ENCODE measurements at places on chromosomes 7 and 10. TPM values are rescaled to one million over a fixed set of nuclear protein-coding genes. Genes with fewer than 3 reads are reported as not detected.

DNA sequence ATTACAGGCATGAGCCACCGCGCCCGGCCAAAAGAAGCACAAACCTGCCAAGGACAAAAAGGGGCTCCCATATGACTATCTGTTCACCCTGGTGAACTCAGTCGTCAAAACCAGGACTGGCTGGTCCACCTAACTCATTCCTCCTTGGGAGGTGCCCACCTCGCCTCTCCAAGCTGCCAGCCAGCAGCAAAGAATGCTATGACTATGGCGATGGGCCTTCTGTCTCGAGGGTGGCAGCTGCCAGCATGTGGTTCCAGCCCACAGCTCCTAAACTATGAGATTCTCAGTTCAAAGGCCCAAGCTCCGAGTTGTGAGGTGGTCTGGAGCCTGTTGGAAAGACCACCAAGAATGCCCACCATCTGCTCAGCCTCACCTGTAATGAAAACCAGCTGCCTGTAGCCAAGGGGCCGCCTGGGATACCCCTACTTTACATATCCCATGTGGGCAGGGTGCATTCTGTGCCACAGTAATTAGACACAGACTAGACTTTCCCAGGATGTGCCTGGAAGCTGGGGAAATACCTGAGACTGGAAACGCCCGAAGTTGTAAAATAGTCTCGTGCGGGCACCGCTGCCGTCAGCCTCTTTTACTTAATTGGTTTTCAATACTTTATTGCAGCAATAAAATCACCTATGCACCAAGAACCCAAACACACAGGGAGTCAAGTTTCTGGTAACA, 71.1 kb downstream of the ZRANB1 start:
- DNase-seq: no peak

DNA sequence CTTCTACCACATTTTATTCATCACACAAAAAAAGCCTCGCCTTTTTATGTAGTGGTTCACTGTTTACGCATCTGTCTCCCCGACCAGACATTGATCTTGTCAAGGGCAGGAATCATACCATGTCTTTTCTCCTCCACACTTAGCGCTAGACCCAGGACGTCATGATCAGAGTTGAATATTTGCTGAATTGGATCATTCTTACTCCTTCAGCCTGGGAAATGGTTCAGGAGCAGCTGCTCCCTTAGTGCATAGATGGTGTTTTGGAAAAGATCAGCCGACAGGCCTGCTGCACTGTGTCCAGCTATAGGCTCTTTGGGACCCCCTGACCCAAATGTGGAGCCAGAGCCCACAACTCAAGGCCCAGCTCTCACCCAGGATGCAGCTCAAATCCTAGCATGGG, 249.1 kb upstream of the TMEM72 start:
- no peak for DNase-seq

- no peak for DNase-seq
Measured at GRCh38 chr10:78747401-78748234, 321.1 kb upstream of the ZMIZ1 start.

- DNase-seq: no peak
Measured at GRCh38 chr7:121961089-121961867, 88.3 kb downstream of the PTPRZ1 start.

Gene GLI3
- polyA plus RNA-seq: 16.0 TPM

- DNase-seq: peak; percentile 37
Measured at GRCh38 chr7:85851571-85852193, 664.8 kb upstream of the SEMA3D start.

GRCh38 chr10:99693933-99694583, 34.7 kb downstream of the ENTPD7 start:
- DNase-seq: no peak

Measured in muscle of arm (tissue), 14 donors.